ENCODE measurements at places on chromosomes 6 and 20.

DNA sequence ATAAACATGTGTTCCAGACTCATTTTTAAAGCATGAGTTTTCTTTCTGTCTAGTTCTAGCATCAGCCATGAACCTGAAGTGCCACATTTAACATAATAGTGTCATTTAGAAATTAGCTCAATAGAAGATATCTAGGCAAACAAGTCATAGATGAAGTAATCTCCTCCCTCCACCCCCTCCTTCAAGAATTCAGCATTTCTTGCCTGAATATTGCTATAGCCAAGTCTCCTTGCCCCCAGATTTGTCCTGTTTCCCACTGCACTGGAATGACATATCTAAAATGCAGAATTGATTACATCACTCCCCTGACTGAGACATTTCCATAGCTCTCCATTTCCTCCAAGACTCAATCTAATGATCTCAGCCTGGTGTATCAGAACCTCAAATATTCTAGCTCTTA, 134.9 kb upstream of the BACH2 start:
- peak; percentile 45 for DNase-seq

- DNase-seq, result peak; percentile 23
Observed at GRCh38 chr6:43492673-43493072, 15.3 kb downstream of the TJAP1 start.

- no peak for DNase-seq
Observed at GRCh38 chr20:2101057-2101864, at the start of gene STK35. STK35 (plus strand) TSS chr20:2101827; CDS start chr20:2101882, 55 bp downstream.

- peak; percentile 22 for DNase-seq
Observed at GRCh38 chr6:5540370-5540769, 279.1 kb downstream of the FARS2 start.

GRCh38 chr20:35002426-35003210, 47.0 kb downstream of the MYH7B start:
- DNase-seq, result no peak

DNA sequence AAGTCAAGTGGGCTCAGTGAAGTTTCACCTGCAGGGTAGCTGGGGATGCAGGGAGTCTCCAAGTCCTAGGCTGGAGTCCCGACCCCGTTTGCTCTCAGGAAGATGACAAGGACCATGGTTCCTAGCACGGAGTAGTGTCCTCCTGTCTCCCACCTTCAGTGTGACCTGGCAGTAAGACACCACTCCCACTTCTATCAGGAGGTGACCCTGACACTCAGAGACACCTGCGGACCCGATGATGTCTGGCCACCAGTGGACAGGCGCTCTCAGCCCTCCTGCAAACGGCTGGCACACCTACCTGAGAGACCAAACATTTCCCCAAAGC, 1.1 kb downstream of the SOD2 start:
- DNase-seq, result no peak

GRCh38 chr6:37965964-37966676, 146.6 kb downstream of the ZFAND3 start:
- DNase-seq, result peak; percentile 72

DNA sequence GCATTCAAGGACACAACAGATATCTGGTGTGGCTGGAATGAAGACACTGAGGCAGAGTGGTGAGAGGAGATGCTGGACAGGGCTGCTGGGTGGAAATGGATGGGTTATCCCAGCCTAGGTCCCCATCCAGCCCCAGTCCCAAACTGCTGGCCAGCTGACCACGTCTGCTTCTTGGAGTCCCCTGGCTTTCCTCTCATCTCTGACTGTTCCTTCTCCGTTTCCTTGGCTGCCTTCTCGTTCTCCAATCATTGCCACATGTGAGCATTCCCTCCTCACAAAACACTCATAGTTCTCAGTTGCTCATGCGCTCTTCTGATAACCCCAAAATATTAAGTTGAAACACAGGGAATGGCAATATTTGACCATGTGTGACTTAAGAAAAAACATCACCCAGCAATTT, 31.5 kb downstream of the MAFB start:
- DNase-seq, result no peak

- peak; percentile 39 for DNase-seq
Observed at GRCh38 chr6:108902382-108902792, 54.2 kb downstream of the ARMC2 start.

DNA sequence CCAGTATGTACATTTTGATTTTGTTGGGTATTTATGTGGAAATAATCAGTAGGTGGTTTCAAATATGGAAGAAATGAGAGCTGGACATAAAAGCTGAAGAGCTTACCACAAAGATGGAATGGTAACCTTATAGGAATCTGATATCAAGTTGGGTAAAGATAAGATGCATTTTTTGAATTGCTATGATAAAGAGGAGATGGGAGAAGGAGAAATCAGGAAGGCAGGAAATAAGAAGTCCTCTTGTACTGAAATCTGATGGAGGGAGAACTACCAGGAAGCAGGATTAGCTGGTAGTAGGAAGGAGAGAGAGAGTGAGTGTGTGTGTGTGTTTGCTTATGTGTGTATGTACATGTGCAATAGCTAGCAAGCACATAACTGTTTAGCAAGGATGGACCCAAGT, 468.4 kb downstream of the PHF3 start:
- no peak for DNase-seq

DNA sequence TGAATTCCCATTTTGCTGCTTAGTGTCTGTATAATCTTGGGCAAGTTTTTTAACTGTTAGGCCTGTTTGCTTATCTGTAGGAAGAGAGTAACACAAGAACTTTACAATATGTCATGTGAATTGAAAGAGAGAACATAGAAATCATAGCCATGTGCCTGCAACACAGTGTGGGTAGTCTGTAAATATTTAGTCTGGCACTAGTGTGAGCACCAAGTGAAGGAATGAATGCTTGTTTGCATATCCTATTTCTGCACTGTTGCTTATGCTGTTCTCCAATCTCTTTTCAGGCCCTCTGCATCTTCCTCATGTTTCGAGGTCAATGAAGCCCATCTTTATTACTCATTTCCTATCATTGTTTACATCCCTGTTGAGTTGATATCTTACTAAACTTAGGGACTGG, 49.2 kb downstream of the CBFA2T2 start:
- DNase-seq, result peak; percentile 26

GRCh38 chr6:79231666-79232065, 2.8 kb downstream of the HMGN3 start:
- no peak for DNase-seq

- DNase-seq, result no peak
Observed at GRCh38 chr6:79631693-79632172, 604 bp downstream of the SH3BGRL2 start.

- DNase-seq, result no peak
Observed at GRCh38 chr6:150907383-150907782, 41.9 kb downstream of the MTHFD1L start.

- peak; percentile 30 for DNase-seq
Observed at GRCh38 chr6:141548966-141549365, 583.8 kb upstream of the GJE1 start.

- no peak for DNase-seq
Observed at GRCh38 chr20:61664556-61665320, 400.9 kb downstream of the TAF4 start.

GRCh38 chr20:9408422-9409300, 105.7 kb upstream of the LAMP5 start:
- peak; percentile 68 for DNase-seq

- DNase-seq, result no peak
Observed at GRCh38 chr6:34025861-34026260, 120.0 kb downstream of the GRM4 start.

DNA sequence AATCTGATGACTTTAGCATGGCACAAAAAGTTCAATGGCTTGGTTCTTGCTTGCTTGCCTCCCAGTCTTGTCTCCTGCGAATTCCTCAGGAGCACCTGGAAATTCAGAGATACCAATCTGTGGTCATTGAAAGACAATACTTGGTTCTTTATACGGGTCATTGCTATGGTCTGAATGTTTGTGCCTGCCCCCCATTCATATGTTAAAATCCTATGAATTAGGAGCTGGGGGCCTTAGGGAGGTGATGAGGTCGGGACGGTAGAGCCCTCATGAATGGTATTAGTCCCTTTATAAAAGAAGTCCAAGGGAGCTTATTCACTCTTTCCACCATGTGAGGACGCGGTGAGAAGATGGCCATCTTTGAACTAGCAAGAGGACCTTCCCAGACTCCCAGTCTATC, 721.8 kb downstream of the UTRN start:
- DNase-seq, result no peak

DNA sequence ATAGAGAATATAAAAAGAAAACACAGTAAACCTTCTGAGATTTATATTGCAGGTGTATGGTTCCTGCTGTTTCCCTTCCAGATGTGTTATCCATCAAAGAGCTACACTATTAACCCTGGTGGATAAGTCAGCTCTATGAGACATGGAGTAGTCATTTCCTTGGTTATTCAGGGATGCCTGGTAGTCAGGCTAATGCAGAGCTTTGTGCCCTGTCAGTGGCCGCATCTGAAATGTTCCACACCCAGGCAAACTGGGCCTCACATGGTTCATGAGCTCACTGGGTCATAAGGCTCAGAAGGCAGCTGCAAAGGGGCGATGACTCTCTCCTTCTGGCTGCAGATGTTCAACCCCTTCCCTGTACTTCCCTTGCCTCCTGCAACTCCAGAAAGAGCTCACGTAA, 473.6 kb downstream of the EPHA7 start:
- no peak for DNase-seq

GRCh38 chr20:64104667-64105451, 2.5 kb downstream of the NPBWR2 start:
- DNase-seq, result no peak

DNA sequence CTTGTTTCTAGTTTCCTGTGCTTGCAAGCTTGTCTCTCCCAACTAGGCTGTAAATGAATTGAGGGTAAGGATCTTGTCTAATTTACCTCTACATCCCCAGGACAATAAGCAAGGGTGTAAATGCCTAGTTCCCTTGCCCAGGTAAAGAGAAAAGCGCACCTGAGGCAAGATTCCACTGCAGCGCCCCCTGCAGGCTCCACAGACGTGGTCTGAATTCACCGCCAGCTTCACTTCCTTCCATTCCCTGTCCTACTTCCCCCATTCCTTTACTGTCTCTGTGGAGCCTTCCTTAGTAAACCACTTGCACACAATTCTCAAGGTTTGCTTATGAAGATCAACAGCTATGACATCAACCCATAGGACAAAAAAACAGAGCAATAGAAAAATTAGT, 42.3 kb downstream of the ANKEF1 start:
- no peak for DNase-seq

- no peak for DNase-seq
Observed at GRCh38 chr20:37994512-37994911, 38.7 kb downstream of the TTI1 start.

Measured in fibroblast of skin of back (primary cell).